Stimulated activated CD4-positive, alpha-beta T cell treated with anti-CD3 and anti-CD28 coated beads, Interleukin-1b, Interleukin-23, amount 100 ng/mL, for 4 hours (primary cell): ENCODE measurements at places on chromosomes 6 and 20.

DNA sequence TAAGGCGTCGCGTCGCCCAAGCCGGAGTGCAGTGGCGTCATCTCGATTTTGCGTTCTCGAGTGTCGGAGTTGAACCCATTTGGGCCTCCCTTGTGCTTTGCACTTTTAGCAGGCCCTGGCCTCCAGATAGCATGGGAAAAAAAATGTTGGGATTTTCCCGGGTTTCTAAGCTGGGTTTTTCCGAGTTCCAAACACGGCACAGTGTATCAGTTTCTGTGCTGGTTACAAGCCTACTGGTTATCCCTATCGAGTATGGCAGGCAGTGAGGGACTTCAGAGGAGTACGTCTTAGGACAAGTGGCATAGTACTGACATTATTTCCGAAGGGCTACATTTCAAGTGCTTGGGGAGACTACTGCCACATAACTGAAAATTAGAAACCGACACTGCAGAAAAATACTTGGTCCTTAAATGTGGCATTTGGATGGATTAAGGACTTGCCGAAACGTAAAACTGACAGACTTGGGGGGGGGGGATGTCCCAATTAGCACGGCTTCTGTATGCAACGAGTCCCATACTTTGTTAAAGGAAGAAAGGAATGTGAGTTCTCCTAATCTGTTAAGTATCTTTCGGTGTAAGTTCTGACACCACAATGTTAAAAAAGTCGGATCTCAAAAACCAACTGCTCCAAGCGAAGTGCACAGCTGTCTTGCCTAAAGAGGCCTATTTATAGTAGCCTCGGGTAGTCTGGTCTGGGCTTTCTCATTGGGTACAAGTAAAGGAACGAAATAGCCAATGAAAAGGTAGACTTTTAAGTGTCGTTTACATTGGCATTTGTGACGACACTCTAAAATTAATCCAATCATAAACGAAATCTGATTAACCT lies 70.2 kb downstream of the HFE start:
- DNase-seq = no peak

DNA sequence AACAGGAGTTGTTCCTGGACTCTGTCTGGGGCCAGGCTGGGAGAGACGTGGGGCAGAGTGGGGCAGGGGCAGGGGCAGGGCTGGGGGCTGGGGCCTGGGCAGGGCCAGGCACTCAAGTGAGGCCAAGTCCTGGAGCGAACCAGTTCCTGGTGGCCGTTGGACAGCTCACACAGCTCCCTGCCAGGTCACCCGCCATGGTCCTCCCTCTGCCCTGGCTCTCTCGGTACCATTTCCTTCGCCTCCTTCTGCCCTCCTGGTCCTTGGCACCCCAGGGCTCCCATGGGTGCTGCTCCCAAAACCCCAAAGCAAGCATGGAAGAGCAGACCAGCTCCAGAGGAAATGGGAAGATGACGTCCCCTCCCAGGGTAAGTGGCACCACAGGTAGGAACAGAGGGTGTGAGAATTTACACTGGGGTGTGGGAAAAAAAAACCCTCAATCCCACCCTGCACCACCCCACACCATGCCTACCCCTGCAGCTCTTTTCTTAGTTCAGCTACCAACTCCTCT lies at the start of gene MCCD1:
Gene MCCD1 (plus strand): TSS at position 142 of the 508 bp plus-strand sequence. CDS start 53 bp downstream, at position 195.
- no peak for DNase-seq

DNA sequence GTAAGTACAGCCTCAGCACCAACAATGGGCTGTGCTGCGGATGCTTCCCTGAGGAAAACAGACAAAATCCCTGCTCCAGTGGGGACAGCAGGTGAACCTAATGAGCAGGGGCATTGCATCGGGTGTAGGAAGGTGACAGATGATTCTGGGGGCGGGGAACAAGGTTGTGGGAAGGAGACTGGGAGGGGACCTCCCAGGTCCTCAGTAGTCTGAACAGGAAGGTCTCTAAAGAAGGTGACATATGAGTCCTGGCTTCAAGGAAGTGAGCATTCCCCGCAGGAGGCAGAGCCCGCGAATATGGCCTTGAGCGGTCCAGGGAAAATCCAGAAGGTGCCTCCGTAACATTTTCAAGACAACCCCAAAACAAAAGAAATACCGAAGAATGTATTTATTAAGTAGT lies 19.4 kb downstream of the ULBP1 start:
- DNase-seq = no peak

DNA sequence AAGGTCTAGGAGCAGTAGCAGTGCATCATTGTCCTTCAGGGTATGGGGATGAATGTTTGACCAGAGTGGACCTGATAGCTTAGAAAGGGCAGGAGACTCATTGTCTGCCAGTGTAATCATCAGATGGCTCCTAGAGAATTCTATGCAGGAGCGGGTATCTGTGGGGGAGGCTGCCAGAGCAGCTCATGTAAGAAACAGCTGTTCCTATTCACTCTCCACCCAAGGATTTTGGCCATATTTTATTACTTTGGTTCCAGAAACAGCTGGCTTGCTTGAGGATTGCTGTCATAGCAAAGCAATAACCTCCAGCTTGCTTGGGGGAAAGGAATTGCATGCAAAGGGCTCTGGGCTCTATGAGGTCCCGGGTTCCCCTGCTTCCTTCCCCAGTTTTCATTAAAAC lies 44.1 kb downstream of the RALY start:
- no peak for DNase-seq

- no peak for DNase-seq
These were observed 147.0 kb upstream of the SAMD5 start for GRCh38 chr6:147361311-147361981.

DNA sequence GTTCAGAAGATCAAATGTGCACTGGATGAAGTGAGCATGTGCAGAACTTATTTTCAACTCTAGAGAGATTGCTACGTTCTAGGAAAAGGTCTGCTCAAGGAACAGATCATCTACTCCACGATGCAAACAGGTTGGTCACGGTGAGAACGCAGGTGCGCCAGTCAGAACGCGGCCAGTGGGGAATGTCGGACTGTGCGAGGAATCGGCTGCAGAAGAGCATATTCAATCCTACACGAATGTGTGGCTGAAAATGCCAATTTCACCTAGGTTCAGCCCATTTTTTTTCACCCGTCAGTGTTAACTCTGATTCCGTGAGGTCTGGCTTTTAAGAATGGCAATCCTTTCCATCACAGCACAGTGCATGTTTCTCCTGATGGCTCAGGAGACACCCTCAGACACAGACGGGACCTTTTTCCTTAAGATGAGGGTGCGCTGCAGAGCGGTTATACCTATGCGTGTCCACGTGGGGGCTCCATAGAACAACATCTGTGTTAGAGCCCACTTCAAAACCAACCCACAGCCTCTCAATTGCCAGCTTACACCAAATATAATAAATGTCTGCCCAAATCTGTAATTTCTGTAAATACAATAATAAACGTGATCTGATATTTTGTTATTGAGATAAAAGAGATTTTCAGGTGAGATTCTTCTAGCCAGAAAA lies 250.4 kb downstream of the FOXA2 start:
- no peak for DNase-seq
